ENCODE measurements at places on chromosomes 12 and 14.

DNA sequence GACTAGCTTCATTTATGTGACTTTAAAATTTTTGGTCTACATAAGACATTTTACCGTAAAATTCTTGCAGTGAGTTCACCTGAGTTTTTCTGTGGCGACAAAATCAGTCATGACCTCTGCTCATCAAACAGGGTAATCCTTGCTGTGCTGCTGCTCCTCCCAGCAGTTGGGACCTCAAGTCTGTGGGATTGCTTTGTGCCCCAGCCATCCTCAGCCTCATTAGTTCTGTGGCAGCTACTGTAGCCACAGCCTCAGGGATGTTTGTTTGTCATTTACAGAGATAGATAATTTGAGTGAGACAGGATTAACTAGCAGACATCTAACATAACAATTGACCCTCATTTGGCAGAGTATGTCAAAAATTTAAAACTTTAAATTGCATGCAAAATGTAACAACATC, 357.0 kb downstream of the PCNX1 start:
- DNase-seq: no peak

DNA sequence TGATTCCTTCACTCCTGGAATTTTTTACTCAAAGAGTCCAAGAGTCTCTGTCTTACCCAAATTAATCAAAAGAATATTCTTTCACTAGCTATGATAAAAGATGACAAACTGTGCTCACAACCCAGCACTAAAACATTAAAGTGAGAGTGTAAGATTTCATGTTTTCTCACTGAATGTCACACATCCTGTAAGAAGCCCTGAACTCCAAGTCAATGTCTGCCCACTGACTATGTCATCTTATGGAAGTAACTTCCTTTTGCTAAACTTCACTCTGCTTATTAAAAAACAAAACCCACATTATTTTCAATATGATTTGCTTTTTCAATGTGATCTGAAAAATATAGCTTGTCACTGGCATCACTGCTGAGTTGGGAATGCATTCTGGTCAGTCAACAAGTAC, 15.6 kb downstream of the SPRING1 start:
- no peak for DNase-seq

DNA sequence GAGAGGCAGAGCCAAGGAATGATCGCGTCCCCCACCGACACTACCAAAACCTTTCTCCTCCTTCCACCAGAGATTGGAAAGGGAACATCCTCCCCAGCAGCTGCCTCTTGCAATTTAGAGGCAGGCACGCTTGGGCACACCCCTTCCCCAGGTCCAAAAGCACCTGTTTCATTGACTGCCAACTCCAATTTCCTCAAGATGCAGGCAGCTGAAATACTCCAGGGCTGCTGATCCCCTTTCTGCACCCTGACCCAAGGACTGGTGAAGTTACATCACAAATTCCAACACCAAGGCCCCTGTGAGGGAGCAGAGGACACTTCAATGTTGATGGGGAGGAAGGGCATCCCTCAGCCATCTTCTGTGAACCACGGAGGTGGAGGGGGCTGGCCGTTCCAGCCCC, 33.8 kb downstream of the BCL11B start:
- no peak for DNase-seq

- DNase-seq: peak; percentile 86
These were observed at the start of the genes AREL1 and FCF1 for GRCh38 chr14:74712499-74713394. TSS of gene AREL1 (minus strand) at chr14:74713080. CDS start at chr14:74685615, 27,465 bp downstream. TSS of gene FCF1 (plus strand) at chr14:74713144. CDS start at chr14:74713198, 54 bp downstream.

DNA sequence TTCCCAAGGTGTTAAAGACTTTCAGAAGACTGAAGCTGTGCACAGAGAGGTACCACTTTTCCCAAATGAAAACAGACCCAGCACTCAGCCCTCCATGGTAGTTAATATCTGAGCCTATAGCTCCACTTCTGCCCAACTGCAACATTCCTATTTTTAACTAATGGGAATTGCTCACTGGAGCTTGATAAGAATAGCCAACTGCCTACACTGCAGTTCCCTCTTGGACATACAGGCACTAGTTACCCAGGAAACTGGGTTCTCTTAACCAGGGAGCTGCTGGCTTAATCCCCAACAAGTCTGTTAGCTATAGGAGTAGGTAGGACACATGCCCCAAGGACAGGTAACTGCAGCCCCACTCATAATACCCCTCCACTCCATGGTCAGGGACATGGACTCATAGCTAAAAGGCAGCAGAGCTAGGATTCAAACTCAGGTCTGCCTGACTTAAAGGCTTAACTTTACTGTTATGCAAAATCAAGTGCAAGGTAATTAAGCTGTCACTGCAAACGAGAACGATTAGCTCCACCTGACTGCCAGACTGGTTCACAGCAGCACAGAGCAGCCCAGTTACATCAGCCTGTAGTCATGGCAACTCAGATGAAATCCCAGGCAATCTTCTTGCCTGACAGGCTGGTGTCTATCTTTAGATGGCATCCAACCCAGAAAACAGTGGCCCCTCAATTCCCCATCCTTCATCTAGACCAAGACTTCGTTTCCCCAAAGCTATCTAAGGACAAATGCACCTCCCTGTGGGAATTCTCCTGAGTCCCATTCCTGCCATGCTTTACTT, 77.1 kb upstream of the ACTN1 start:
- no peak for DNase-seq

GRCh38 chr12:57887631-57888408, 41.3 kb upstream of the CTDSP2 start:
- no peak for DNase-seq

GRCh38 chr12:81245458-81245857, 167.6 kb downstream of the ACSS3 start:
- DNase-seq: no peak

DNA sequence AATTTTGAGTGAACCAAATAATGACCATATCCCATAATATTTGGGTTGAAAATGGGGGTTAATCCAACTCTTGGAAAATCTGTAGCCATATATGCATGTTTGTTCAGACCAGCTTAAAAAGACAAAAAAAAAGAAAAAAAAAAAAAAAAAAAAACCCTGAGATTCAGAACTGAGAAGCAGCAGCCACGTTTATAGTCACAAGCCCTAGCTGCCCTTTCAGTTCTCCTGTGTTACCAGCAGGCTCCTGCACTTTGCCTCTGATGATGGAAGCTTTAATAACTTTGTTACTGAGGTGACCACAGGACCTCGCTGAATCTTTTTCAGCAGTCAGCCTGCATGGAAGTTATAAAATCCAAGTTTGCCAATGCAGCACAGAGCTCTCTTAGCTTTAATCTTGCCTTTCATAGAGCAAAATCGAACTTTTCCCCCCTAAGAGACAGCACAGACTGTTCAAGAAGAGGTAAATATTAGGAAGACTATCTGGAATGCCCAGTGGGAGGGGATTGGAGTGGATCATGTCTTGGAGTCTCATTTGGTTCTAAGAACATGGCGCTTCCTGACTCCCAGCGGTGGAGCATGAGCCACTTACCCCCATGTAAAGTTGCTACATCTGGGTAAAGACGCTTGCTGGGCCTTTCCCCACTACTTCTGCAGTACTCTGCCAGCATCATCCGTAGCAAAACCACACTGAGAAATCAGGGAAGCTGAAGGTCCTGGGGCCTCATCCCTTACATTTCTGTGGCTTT, 20.6 kb downstream of the GNG2 start:
- no peak for DNase-seq

DNA sequence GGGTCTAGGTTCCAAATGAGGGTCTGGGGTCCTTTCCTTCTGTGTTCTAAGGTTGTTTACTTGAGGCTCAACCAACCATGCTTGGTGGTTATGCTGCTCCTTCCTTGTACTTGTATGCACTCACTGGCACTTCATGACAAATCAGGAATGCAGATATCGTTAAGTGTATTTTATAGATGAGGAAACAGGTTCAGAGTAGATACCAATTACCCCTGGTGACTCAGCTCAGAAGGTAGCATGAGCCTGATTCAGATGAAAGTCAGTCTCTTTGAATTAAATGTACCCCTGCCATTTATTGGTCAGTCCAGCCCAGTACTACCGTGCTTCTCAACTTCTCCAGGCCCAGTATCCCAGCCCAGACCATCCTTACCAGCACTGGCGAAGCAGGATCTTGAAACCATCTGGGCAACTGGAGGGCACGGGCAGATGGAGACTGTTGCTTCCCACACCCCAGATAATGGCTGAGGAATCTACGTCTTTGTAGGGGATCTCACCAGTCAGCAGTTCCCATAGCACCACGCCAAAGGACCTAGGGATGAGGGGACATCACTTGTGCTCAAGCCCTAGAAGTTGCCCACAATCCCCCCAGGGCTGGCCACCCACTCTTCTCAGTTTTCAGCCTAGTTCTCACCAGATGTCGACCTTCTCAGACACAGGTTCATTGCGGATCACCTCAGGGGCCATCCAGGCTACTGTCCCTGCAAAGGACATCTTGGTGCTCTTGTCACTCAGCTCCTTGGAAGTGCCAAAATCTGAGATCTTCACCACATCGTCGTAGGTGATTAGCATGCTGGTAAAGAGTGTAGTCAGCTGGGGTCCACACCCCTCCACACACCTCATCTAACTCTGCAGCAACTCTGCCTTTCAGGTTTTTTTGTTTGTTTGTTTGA, 14.3 kb downstream of the MAP3K12 start:
- DNase-seq: no peak

- no peak for DNase-seq
These were observed 333.3 kb downstream of the SLC16A7 start for GRCh38 chr12:59929110-59929509.

- DNase-seq: peak; percentile 88
These were observed 26.6 kb upstream of the KLRB1 start for GRCh38 chr12:9634177-9634803.

- no peak for DNase-seq
These were observed at the start of gene DIO3 for GRCh38 chr14:101561145-101561896. TSS of gene DIO3 (plus strand) at chr14:101561495.

DNA sequence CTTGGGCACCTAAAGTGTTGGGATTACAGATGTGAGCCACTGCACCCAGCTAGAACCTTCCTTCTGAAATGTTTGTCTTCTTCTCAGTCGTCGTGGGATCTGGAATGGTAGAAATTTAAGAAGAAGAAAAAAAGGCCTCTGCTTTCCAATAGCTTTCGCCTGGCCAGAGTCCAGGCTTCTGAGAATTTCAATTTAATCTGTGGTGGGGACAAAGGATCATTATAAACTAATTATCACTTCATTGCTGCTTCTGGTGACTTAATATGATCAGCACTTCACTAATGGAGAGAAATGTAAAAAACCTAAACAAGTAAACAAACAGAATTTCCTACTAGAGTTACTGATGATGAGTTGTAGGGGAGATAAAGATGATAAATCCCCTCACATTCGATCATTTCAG, 51.3 kb downstream of the CFAP251 start:
- DNase-seq: no peak

- DNase-seq: no peak
These were observed 126.9 kb upstream of the PRICKLE1 start for GRCh38 chr12:42716491-42716891.

GRCh38 chr14:65098586-65098985, 3.7 kb downstream of the MAX start:
- DNase-seq: no peak

DNA sequence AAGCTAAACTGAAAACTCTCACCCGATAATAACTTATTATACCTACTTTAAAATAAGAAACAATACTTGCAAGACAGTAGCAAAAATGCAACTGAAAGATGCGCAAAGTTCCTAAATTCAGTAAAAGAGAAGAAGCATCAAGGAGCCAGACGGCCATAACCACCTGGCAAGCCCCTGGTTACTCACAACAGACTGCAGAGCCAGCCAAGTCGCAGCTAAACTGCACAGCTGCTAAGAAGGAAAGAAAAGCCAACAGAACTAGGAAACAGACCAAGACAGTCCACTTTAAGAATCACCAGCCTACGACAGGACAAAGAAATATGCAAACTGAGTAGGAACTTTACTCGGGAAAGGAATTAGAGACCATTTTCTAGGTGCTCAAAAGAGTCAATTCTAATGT, 127.9 kb downstream of the TMTC1 start:
- no peak for DNase-seq

DNA sequence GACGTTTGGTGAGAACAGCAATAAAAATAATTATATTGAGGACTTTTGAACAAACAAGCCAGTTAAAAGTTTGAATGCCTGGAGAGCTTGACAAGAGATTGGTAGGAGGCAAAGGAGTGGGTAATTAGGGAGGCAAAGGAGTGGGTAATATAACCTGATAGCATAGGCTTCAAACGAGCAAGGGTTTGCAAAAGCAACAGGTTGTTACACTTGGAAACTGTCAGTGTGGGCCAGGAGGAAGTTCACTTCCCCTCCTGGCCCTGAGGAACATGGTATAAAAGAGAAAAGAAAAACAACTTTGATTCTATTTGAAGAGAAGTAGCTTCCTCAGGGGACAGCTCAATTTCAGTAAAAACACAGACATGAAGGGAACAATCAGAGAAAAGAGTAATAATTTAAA, 121.7 kb downstream of the CCER1 start:
- DNase-seq: no peak

DNA sequence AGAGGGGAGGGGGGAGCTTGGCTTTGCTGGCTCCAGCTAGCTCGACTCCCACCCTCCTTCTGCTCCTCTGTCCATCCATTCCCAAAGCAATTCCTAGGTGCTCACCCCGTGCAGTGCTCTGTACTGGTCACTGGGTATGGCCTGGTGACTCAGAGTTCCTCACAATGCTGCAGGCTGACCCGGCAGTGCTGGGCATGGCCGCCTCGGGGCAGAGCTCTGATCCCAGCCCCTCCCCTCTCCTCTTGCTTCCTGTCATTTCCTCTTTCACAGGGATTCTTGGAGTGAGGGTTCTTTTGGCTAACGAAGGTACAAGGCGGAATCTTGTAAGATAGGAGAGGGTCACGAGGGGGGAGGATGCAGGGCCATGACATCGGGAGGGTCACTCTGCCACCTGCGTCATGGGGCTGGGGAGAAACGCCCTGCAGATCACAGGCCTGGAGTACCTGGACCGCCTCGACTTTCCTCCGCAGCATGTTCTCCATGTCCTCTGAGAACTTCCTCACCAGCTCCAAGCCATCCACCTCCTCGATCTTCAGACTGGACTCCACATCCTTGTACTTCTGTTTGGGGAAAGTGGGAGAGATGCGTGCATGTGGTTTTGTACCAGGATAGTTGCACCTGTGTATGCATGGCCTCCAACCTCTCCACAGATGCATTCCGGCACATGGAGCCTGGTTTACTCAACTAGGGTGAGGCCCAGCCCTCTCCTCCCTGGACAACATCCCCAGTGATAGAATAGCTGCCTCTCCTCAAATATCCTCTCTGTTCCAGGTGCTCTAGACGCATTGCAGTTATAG, 5.7 kb downstream of the CACNA2D4 start:
- no peak for DNase-seq

- no peak for DNase-seq
These were observed 22.2 kb downstream of the AGAP2 start for GRCh38 chr12:57716305-57716704.

- no peak for DNase-seq
These were observed 1.0 kb downstream of the SMARCC2 start for GRCh38 chr12:56188131-56188777.

GRCh38 chr12:4164188-4164558, 109.4 kb upstream of the CCND2 start:
- DNase-seq: no peak

DNA sequence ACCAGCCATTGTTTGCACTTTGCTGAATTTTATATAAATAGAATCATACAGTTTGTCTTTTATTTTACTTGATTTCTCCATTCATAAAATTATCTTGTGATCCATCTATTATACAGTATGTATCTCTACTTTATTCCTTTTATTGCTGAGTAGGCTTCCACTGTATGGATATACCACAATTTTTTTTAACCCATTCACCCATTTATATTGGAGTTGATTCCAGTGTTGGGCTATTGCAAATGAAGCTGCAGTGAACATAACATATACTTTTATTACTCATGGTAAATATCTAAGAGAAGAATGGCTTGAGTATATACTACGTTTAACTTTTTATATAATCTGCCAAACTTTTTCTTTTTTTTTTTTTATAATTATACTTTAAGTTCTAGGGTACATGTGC, 463.6 kb downstream of the ETNK1 start:
- DNase-seq: no peak

GRCh38 chr14:80385336-80385735, 174.0 kb upstream of the DIO2 start:
- DNase-seq: no peak
